ENCODE measurements at places on chromosomes 7 and 10. TPM values are rescaled to one million over a fixed set of nuclear protein-coding genes. Genes with fewer than 3 reads are reported as not detected.

DNA sequence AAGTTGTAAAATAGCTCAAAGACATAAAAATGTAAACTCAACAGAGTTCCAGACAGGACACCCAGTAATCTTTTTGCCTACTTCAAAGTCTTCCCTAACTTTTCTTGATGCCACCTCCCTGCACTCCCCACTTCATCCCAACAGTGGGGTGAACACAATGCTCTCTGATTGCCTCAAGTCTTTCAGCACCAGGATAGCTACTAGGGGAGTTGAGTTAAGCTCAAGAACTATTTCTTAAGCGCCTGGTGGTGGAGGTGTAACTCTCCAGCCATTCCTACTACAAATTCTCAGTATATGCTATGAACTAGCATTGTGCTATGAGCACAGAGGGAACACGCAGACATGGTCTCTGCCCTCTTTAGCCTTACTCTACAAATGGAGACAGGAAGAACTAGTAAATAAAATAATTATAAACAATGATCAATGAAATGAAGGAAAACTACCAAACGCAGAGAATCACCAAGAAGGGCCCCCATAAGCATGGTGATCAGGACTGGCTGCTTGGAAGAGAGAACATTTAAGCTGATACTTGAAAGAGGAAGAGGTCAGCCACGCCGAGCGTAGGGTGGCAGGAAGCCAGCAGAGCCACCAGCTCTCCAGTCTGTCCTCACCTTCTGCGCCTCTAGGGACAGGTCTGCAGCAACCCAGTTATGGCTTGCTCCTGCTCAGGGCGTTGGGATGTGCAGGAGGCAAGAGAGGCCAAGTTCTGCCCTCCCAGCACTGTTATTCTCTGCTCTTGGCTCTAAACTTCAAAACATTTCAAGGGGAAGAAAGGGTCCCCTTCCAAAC is 16.7 kb upstream of the FRA10AC1 start:
- DNase-seq, result no peak

DNA sequence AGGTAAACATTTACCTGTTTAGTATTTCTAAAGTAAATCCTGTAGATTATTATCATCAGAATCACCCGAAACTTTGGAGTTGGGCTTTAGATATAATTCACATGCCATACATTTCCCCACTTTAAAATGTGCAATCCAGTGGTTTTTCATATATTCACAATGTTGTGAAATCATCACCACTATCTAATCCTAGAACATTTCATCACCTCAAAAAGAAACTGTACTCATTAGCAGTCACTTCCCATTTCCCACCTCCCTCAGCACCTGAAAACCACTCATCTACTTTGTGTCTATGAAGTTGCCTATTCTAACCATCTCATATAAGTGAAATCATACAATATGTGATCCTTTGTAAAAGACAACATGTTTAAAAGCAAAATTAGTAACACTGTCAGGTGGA is 182.6 kb downstream of the FZD1 start:
- DNase-seq, result no peak

- no peak for DNase-seq
Measured at GRCh38 chr10:110860576-110861241, 11.0 kb upstream of the PDCD4 start.

DNA sequence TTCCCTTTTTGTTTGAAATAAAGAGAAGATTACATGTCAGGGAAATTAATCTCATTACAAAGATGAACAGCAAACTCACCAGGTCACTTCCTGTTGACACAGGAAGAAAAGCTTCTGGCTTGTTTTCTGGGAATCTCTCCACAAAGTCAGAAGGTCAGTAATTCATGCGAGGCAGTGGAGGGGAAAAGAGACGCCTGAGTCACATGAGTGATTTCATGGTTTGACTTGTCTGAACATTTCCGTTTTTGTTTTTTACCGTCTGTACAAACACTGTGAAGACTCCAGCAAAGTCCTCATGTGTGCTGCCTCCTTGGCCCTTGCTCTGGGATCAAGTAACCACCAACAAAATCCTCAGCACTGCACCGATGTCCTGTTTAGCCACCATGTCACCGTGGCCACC is 2.5 kb upstream of the HABP2 start:
- DNase-seq, result no peak

DNA sequence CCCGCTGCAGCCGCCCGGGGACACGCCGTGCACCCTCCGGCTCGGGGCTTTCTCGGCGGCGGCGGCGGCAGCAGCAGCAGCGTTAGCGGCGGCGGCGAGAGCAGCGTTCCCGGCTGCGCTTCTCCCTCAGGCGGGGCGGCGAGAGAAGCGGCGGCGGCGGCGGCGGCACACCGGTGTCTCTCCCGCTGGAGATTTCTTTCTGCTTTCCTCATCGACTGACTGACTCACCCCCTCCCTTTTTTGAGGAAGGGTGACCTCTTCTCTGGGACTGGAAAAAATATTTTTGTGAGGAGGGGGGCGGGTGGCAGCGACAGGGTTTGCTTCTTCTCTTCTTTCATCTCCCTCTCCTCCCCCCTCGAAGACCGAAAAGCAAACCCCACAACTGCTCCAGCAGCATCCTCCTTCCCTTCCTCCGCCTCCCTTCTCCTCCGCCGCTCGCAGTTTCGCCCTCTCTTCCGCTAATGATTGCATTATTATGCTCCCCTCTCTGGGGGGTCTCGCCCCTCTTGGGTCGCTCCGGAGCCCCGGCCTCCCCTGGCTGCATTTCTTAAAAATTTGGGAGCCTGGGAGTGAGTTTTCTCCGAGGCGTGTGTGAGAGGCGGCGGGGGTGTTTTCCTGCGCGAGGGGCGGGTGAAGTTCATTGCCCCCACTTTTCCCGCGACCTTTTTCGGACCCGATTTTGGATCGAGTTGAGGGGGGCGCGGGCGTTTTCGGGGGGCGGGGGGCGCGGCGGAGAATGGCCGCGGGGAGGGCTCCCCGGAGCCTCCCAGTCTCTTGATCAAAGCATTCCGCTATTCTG is 411 bp downstream of the AUTS2 start:
- no peak for DNase-seq

- no peak for DNase-seq
Measured at GRCh38 chr7:56097700-56098099, 4.9 kb upstream of the PHKG1 start.

GRCh38 chr10:129810-130209 is 5.4 kb upstream of the ZMYND11 start:
- DNase-seq, result no peak

DNA sequence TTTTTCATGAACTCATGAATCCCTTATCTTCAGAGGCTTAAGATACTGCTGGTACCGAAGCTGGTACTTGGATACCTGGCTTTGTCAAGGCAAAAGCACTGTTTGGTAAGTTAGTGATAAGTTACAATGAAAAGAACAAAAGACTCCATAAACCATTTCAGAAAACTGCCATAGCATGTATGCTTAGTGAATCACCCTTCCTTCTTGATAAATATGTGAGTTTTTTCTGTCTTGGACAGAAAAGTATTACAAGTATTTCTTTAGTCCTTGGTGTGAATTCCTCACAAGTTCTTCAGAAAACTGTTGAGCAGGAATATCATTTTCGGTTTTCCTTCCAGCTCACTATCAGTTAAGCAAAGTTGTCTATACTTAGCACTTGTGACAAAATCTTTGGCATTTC is 25.6 kb downstream of the PUS7 start:
- no peak for DNase-seq

DNA sequence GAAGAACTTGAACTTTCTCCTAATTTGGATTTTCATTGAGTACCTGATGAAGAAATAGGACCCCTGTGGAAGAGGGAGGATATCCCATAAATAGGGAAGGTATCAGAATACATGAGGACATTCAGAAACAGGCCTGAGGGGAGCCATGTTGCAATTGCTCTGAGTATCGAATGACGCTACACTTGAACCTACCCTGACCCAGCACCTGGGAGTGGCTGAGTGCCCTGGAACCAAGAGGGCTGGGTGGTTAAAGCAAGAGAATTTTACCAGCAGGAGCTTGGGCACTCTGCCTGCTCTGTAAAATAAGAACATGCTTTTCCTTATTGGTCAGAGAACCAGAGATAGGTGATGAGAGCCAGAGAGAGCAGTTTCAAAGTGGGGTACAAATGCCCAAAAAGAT is 7.2 kb downstream of the NEUROD6 start:
- DNase-seq, result no peak

C7orf57 gene
- 0.45 TPM for total RNA-seq

LRRD1 gene
- total RNA-seq, result not detected

TFPI2 gene
- 1.3 TPM for total RNA-seq
